ENCODE measurements at places on chromosomes 16 and 17. TPM values are rescaled to one million over a fixed set of nuclear protein-coding genes. Genes with fewer than 3 reads are reported as not detected.
A peak's percentile ranks its signal among the peaks of the same experiment; 100 is the strongest.

DNA sequence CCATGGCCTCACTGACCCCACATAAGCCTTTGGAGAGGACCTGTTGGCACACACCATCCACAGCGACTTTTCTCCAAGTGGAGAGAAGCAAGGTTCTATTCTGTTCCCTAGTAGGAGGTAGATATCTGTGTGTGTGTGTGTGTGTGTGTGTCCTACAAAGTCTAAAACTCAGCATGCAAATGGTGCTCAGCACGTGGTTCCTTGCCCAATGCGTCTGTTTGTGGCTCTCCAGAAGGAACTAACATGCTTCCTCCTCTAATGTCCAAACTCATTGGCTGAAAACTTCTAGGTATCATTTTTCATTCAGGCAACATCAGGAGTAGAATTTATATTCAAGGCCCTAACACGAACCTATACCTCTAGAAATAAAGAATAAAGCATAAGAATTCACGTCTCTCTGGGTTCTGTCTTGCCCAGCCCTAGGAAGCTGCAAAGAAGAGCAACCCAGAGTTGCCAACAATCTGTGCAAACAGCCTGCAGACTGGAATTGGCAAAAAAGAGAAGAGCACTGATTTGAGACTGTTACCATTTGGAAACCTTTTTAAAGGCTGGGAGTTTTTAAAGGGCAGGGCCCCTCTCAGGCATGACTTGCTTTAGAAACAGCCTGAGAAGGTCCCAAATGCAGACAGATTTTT is 25.5 kb downstream of the MAP3K14 start:
- H3K4me1 ChIP-seq = no peaks in the 10 kb centered on the region
- no peaks in the 10 kb centered on the region for H3K36me3 ChIP-seq
- no peaks in the 10 kb centered on the region for H3K27me3 ChIP-seq
- no peak overlapping the region for H3K27ac ChIP-seq

GRCh38 chr17:32318071-32318470 is 23.9 kb downstream of the C17orf75 start:
- H3K4me3 ChIP-seq = no peak overlapping the region
- no peaks in the 10 kb centered on the region for H3K27me3 ChIP-seq
- H3K27ac ChIP-seq = no peak overlapping the region
- H3K4me1 ChIP-seq = peaks cover 15% of the 10 kb centered on the region
- H3K36me3 ChIP-seq = no peaks in the 10 kb centered on the region

Gene HCRT
- not detected for total RNA-seq

DNA sequence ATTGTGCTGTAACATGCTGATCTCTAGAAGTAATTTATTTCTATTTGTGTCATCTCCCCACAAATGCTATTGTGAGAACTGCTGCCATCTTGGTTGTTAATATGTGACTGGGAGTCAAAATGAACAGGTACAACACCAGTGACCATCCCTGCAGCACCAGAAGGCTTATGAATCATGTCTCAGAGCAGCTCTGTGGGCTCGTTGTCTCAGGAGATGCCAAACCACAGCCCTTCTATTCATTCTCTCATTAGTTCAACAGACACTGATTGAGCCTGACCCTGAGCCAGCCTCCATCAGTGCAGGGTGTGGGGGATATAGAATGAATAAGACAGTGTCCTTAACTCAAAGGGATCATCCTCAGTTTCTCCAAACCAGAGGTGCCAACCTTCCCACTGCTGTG is 92.5 kb downstream of the UTP18 start:
- H3K27me3 ChIP-seq = no peaks in the 10 kb centered on the region
- no peak for DNase-seq
- no peak overlapping the region for H3K4me3 ChIP-seq
- H3K36me3 ChIP-seq = no peaks in the 10 kb centered on the region
- peaks cover 7% of the 10 kb centered on the region for H3K4me1 ChIP-seq

Gene CCL16
- total RNA-seq = not detected

DNA sequence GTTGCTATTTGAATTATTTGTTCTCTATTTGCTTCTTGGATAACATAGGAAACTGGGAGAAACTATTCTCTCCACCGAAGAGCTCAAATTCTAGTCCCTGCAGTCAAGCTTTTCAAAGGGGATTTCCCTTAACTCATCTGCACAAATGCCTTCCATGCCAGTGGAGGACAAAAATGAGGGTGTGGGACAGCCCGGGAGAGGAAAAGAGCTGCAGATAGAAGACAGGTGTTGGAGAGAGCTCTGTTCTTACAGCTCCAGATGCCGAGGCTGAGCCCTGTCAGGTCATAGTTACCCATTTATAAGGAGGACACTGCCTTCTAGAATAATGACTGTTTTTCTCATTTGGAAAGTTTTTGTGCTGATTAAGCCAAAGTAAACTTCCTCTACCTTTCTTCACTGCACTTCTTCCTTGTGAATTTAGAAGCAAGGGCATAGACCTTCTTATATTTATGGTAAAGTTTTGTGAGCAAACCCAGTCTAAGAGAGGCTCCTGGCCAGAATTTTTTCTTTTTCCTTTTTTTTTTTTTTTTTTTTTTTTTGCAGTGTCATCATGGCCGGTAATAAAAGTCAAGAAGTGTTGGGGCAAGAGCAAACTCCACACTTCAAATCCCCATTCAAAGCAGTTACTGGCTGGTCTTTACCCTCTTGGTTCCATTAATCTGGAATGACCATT is 177.2 kb downstream of the ABCC12 start:
- DNase-seq = peak; percentile 27
- H3K4me3 ChIP-seq = peak overlapping the region; percentile 13
- peaks cover 35% of the 10 kb centered on the region for H3K4me1 ChIP-seq

- H3K27me3 ChIP-seq = no peaks in the 10 kb centered on the region
- H3K4me3 ChIP-seq = no peak overlapping the region
- no peaks in the 10 kb centered on the region for H3K4me1 ChIP-seq
- no peaks in the 10 kb centered on the region for H3K36me3 ChIP-seq
- no peak for DNase-seq
Measured at GRCh38 chr16:53626811-53627210, 76.8 kb downstream of the RPGRIP1L start.

Gene MRM1
- total RNA-seq = 4.1 TPM

GRCh38 chr17:50364715-50365114 is 8.3 kb downstream of the MRPL27 start:
- H3K27ac ChIP-seq = no peak overlapping the region
- H3K36me3 ChIP-seq = peaks cover 7% of the 10 kb centered on the region
- peak; percentile 26 for DNase-seq
- no peak overlapping the region for H3K4me3 ChIP-seq
- no peaks in the 10 kb centered on the region for H3K27me3 ChIP-seq

Gene MBTPS1
- 54.4 TPM for total RNA-seq

DNA sequence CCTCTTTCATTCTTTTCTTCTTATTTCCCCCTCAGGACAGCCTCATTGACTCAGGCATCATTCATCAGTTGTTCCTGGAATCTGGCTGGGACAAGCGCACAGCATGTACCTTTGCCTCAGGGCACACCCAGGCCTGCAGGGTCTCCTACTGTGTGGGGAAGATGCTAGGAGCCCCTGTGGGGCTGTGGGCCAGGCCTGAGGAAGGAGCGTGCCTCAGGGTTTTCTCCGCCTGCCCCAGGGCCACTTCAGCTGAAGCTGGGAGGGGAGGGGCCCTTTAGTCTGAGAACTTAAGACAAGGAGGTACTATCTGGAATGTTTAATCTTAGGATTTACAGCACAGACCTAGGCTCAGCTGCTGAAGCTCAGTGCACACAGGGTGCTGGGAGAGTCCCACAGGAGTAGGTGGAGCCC is 7.9 kb downstream of the ELMO3 start:
- H3K27ac ChIP-seq = peak overlapping the region; percentile 53
- peaks cover 14% of the 10 kb centered on the region for H3K4me1 ChIP-seq
- peak; percentile 33 for DNase-seq
- no peaks in the 10 kb centered on the region for H3K27me3 ChIP-seq
- H3K4me3 ChIP-seq = no peak overlapping the region
- no peaks in the 10 kb centered on the region for H3K36me3 ChIP-seq

Gene TNFSF13
- total RNA-seq = 0.37 TPM

DNA sequence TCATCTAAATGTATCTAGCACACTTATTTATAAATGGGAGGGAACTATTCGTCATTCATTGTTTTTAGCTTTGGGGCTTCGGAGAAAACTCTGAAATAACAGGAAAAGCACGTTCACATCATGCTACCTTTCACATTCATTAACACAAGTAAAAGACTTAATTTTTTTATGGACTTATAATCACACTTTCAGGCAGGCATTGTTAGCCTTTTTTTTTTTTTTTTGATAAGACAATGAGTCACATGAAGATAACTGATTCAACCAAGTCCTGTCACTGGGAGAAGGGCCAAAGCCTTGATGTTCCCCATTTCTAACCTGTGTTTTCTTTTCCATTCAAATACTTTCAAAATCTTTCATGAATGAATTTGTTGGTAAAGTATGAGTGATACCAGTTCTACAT is 631.3 kb upstream of the CA10 start:
- H3K27ac ChIP-seq = no peak overlapping the region
- no peaks in the 10 kb centered on the region for H3K36me3 ChIP-seq
- DNase-seq = no peak

DNA sequence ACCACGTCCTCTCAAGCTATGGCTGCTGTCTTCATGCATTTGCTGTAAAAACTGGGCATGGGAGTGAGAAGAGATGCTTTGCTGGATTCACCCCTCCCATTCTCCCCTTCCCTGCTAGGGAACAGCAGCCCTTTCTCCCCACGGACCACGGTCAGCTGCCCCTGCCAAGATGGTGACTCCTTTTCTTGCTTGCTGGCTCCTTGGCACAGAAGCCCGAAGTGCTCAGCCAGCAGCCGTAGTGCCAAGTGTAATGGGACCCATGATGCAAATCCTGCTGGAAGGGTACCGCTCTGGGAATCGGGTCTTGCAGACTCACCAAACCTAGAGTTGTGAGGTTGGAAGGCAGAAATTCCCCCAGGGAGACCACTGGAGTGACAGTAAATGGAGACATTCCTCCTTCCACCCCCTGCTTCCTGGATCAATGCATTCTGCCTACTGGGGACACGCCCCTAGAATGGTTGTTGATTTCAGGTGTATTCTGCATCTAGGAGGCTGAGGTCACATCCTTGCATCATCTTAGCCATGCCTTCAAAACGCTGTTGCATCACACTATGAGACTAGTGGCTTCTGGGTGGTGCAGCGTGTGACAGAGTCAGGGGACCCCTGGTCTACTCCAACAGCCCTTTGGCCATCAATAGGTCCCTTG is 63.0 kb upstream of the CBX4 start:
- no peak for DNase-seq
- no peak overlapping the region for H3K4me3 ChIP-seq
- H3K27me3 ChIP-seq = peaks cover 8% of the 10 kb centered on the region
- no peaks in the 10 kb centered on the region for H3K4me1 ChIP-seq

DNA sequence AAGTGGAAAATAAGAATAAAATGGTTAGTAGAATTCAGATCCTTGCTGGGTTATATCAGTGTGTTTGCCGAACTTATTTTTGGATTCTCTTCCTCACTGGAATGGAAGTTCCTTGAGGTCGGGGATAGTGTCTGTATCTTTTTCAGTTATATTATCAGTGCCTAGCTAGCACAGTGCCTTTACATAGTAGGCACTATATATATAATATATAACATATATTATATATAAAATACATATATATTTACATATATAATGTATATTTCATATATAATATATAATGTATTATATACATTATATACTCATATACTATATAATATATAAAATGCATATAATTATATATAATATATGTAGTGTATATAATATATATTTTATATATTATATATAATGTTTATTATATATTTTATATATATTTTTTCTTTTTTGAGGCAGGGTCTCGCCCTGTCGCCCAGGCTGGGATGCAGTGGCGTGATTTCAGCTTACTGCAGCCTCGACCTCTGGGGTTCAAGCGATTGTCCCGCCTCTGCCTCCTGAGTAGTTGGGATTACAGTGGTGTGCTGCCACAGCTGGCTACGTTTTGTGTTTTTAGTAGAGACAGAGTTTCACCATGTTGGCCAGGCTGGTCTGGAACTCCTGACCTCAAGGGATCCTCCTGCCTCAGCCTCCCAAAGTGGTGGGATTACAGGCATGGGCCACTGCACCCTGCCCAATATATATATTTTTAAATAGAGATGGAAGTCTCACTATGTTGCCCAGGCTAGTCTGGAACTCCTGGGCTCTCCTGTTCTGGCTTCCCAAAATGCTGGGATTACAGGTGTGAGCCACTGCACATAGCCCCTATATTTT is 3.2 kb downstream of the NFATC3 start:
- peak overlapping the region; percentile 98 for H3K4me3 ChIP-seq
- H3K4me1 ChIP-seq = peaks cover 25% of the 10 kb centered on the region
- H3K27me3 ChIP-seq = no peaks in the 10 kb centered on the region
- no peak overlapping the region for H3K27ac ChIP-seq
- no peak for DNase-seq

- H3K4me3 ChIP-seq = no peak overlapping the region
- peaks cover 11% of the 10 kb centered on the region for H3K27me3 ChIP-seq
- H3K27ac ChIP-seq = no peak overlapping the region
- H3K4me1 ChIP-seq = no peaks in the 10 kb centered on the region
Measured at GRCh38 chr16:27925612-27926011, 137.9 kb downstream of the GSG1L start.

Gene GCGR
- not detected for total RNA-seq

- DNase-seq = no peak
- no peaks in the 10 kb centered on the region for H3K27me3 ChIP-seq
- H3K36me3 ChIP-seq = peaks cover 9% of the 10 kb centered on the region
- peaks cover 10% of the 10 kb centered on the region for H3K4me1 ChIP-seq
Measured at GRCh38 chr17:50696365-50696879, 11.3 kb downstream of the ANKRD40 start.

GRCh38 chr17:79461041-79461440 is 149.8 kb downstream of the RBFOX3 start:
- H3K27me3 ChIP-seq = no peaks in the 10 kb centered on the region
- no peak overlapping the region for H3K4me3 ChIP-seq
- H3K27ac ChIP-seq = no peak overlapping the region
- H3K36me3 ChIP-seq = no peaks in the 10 kb centered on the region
- no peaks in the 10 kb centered on the region for H3K4me1 ChIP-seq
- no peak for DNase-seq

Gene CDH1
- 3.3 TPM for total RNA-seq

Gene KRTAP4-9
- total RNA-seq = not detected

DNA sequence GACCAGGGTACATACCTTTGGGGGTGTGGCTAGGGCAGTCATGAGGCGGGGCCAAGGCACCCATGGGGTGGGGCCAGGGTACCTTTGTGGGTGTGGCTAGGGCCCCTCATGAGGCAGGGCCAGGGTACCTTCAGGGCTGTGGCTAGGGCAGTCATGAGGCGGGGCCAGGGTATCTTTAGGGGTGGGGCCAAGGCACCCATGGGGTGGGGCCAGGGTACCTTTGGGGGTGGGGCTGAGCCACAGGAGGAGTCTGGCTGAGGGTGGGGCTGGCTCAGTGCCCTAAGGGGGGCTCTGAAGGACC is 3.5 kb downstream of the GNG13 start:
- DNase-seq = no peak
- H3K4me1 ChIP-seq = peaks cover 18% of the 10 kb centered on the region
- no peak overlapping the region for H3K4me3 ChIP-seq
- peaks cover 33% of the 10 kb centered on the region for H3K27me3 ChIP-seq
- H3K36me3 ChIP-seq = no peaks in the 10 kb centered on the region
- no peak overlapping the region for H3K27ac ChIP-seq

DNA sequence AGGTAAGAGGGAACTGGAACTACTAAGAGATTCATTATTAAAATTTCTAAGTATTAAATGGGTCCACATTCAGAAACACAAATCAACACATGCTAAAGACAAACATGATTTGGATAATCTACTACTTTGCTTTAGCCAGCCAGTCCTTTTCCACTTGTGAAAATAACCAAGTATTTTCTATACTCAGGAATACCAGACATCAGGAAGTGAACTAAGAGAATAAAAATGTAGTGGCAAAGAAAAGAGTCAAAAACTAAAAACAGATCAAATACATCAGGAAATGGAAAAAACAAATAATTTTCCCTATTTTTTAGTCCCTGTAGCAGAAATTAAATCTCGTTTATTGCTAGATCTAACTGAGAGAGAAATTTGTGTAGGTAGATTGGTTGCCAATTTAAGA is 78.0 kb downstream of the MYO1D start:
- DNase-seq = no peak
- H3K4me3 ChIP-seq = no peak overlapping the region
- H3K27me3 ChIP-seq = no peaks in the 10 kb centered on the region
- H3K4me1 ChIP-seq = no peaks in the 10 kb centered on the region
